Right atrium auricular region (tissue), 2 donors: ENCODE measurements at places on chromosomes 6 and 20.
A peak's percentile ranks its signal among the peaks of the same experiment; 100 is the strongest.

- DNase-seq, result no peak
Measured at GRCh38 chr6:90460051-90460450, 126.8 kb downstream of the MAP3K7 start.

GRCh38 chr20:58297394-58297793 lies 12.1 kb upstream of the RAB22A start:
- DNase-seq, result no peak

DNA sequence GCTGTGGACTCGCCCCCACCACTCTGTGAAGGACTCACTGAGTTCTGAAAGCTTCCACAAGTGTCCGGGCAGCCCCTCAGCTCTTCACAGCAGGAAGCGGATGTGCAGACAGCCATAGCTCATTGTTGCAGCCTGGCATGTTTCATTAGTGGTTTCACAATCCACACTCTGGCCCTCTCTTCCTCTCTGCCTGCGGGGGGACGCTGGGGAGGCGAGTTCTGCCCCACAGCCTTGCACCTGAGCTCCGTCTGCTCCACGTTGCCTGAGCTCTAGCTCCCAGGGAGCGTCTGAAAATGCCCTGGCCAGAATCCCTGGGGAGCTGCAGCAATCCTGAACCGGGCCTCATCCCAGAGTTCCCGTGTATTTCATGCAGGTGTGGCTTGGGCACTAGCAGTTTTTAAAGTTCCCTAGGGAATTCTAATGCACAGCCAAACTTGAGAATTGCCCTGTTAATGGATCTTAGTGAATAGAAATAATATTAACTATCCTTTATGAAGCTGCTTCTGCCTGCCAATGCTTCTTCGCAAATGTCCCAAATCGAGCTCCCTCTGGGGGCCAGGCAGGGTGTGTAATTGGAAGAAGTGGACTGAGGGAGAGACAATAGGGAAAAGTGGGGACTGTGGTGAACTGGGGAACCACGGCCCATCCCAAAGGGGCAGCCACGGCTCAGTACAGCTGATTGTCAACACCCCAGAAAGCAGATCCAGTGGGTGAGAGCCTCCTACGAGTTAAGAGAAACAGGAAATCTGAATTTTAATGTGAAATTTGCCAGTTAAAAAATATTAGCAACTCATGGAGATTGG lies 51.5 kb downstream of the CTCFL start:
- no peak for DNase-seq

GRCh38 chr6:89970609-89971337 lies 76.5 kb downstream of the GJA10 start:
- no peak for DNase-seq

GRCh38 chr20:24779946-24780345 lies 169.1 kb upstream of the CST7 start:
- no peak for DNase-seq

- no peak for DNase-seq
Measured at GRCh38 chr20:37902504-37903313, at the start of gene VSTM2L. VSTM2L (plus strand) TSS chr20:37903127; CDS start chr20:37903351, 224 bp downstream.

- no peak for DNase-seq
Measured at GRCh38 chr6:162372106-162372505, 355.5 kb downstream of the PRKN start.

GRCh38 chr20:4729265-4729664 lies 7.6 kb downstream of the PRND start:
- DNase-seq, result no peak

DNA sequence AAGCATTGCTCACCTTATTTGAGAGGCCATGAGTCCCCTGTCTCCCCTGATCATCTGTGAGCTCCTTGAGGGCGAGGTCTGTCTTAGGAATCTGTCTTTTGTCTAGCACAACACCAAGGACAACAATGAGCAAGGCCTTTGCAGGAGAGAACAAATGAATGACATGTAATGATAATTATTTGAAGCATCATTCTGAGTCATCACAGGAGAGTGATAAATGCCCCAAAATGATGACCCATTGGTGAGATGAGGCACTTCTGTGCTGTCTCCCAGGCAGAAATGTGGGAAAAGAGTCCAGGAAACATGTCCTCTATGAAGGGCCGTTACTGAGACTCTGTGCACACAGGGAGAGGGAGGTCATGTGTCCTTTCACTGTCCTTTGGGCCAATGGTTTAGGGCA lies 105.2 kb upstream of the LRFN2 start:
- DNase-seq, result no peak

DNA sequence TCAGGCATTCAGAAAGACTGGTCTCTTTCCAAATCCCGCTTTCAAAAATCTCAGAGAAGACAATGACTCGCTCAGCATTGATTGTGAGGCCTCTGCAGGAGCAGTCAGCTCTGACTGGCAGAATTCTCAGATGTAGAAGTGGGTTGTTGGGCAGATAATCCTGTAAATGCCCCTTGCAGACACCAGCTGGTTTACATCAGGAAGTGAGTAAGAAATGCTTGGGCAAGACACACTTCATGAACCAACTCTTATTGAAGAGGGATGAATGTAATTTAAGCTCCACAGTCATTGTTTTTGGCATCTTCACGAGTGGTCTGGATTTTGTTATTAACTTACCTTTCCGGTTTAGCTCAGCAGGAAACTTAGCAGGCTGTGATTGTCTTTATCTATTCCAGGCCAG lies 166.6 kb downstream of the PLCB4 start:
- DNase-seq, result no peak

DNA sequence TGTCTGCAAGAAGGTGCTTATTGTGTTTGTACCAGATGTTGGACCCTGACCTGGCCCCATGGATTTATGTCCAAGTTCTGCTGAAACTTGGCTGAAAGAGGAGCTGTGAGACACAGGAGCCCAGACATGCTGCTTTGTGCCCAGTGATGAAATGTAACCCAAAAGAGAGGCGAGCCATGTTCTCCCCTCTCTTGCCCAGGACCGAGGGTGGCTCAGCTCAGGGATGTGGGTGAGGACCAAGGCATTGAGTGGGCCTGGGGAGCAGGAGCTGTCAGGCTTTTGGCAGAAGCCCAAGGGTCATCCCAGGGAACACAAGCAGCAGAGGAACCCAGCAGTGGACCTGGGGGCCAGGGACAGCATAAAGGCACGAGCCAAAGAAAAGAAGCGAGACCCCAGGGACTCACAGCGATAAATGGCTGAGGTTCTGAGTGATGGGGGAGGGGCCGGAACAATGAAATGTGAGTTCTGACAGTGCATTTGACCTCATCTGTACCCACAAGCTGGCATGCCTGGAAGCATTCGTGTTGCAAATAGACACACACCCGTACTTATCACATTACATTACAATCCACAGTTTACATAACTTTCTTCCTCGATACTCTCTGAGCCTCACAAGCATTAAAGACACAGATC lies 363.4 kb upstream of the JARID2 start:
- DNase-seq, result no peak

DNA sequence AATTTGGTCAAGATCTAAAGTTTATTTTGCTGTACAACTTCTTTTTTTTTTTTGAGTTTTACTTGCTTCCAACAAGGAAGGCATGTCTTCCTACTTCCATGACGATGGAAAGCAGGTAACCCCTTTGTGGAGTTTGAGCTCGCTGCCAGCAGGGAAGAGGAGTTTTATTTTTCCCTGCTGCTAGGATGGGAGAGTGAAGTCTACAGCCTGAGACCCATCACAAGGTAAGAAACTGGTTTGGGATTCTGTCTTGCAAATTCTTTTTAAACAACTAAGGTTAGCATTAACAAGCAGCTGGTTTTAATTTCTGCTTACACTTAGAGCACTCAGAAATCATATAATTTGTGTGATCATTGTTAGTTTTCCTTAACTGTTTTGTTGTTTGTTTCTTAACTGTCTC lies 108.0 kb upstream of the MAP3K4 start:
- DNase-seq, result no peak

DNA sequence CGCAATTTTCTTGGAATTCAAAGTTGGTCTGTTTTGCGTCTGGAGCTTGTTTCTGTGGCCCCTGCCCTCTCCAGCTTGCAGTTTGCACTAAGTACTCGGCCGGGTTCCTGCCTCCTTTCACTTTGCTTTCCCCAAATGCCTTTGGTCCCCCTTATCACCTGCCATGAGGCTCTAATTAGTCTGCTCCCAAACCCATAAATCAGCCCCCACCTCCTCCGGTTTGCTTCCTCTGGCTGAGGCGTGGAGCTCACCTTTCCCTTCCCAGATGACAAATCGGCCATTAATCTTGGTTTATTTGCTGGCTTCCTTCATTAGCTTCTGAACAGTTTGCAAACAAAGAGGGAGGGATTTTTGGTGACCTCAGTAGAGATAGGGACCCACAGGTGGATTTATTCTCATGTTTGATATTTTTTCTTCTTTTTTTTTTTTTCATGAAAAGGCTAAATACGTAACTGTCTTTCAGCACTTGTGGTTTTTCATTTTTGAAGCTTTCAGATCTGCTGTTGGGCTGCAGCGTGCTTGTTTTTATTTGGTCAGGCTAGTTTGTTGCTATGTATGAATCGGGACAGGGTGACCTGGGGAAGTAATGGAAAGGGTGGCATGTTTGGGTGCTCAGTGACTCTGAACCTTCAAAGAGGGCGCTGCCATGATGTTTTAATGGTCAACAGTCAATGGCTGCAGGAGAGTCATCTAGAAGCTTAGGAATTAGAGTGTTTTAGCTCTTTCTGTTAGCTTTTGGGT lies 121.7 kb upstream of the JAG1 start:
- no peak for DNase-seq

GRCh38 chr20:18310051-18310450 lies 21.7 kb downstream of the ZNF133 start:
- no peak for DNase-seq

DNA sequence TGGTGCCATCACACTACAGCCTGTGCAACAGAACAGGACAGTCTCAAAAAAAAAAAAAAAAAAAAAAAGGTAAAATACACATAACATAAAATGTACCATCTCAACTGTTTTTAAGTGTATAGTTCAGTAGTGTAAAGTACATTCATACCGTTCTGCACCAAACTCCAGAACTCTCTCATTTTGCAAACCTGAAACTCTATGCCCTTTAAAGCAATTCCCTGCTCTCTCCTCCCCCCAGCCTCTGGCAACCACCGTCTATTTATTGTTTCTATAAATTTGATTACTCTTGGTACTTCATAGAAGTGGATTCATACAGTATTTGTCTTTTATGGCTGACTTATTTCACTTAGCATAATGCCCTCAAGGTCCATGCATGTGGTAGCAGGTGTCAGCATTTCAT lies 12.9 kb downstream of the RIPOR2 start:
- no peak for DNase-seq

- no peak for DNase-seq
Measured at GRCh38 chr6:110629153-110629552, 152.7 kb upstream of the SLC22A16 start.

DNA sequence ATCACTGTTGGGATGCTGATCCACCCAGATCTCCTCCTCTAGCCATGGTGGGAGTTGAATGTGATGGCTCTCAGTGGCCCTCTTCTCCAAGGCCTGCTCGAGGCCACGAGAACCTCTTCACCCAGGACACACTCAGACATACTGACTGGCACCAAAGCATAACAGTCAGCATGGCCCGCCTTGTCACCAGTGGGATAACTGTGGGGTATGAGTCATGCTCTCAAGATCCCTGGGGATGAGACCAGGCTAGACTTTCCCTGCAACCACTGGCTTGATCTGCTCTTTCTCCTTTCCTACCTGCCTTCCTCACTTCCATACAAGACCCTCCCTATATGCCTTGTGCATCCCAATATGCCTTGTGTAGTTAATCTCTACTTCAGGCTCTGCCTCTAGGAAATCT lies 66.8 kb downstream of the RIN2 start:
- DNase-seq, result no peak

- DNase-seq, result peak; percentile 80
Measured at GRCh38 chr6:2127484-2127911, 117.9 kb downstream of the GMDS start.

DNA sequence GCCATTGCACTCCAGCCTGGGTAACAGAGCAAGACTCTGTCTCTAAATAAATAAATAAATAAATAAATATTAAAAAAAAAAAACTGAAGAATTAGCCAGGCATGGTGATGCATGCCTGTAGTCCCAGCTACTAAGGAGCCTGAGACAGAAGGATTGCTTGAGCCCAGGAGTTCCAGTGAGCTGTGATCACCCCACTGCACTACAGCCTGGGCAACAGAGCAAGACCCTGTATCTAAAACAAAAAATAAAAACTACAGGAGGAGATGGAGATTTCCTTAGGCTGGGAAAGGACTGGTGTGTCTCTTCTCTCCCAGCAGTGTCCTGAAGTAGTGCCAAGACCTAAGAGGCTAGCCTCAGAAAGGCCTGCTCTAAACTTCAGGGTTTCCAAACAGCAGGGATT lies 8.1 kb upstream of the GTF3C6 start:
- no peak for DNase-seq

- no peak for DNase-seq
Measured at GRCh38 chr6:39881851-39882530, 52.3 kb downstream of the MOCS1 start.

DNA sequence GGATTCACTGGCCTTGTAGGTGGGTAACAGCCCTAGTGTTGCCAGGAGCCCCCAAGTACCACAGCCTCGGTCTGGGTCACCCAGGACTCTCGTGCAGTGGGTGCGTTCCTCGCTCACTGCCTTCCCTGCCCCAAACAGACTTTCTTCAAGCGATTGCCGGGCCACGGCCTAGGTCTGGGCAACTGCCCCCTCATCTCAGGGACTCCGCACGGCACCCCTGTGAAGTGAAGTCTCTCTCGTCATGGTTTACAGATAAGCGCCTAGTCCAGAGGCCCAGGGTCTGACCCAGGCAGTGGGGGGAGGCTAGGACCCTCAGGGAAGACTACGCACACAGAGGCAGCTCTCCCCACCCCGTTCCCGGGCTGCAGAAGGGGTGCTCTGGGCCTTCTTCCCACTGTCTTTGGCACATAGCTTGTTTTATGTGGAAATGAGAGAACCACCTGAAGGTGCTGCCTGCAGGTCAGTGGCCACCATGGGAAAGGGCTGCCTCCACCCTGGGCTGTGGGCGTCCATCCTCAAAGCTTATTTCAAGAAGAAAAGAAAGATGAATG lies 220.8 kb downstream of the ERMARD start:
- no peak for DNase-seq

GRCh38 chr6:12097791-12098190 lies 85.7 kb downstream of the HIVEP1 start:
- no peak for DNase-seq

- no peak for DNase-seq
Measured at GRCh38 chr6:128725271-128726233, 157.4 kb upstream of the LAMA2 start.

DNA sequence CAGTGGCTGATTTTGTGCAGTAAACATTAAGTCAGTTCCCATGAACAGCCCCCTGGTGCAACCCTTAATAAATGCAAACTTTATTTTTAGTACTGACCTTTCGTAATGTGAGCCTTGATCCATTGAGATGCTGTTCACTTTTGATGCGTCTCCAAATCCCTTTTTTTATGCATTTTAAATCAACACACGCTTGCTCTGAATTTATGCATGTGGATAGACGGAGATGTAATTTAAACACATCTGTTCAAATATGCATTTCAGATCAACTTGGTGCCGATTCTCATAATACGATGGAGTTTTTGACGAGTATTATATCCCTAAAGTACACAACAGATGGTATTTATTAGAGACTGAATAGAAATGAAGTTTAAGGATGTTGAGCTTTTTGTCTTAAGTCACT lies 505.7 kb downstream of the CDKAL1 start:
- no peak for DNase-seq

DNA sequence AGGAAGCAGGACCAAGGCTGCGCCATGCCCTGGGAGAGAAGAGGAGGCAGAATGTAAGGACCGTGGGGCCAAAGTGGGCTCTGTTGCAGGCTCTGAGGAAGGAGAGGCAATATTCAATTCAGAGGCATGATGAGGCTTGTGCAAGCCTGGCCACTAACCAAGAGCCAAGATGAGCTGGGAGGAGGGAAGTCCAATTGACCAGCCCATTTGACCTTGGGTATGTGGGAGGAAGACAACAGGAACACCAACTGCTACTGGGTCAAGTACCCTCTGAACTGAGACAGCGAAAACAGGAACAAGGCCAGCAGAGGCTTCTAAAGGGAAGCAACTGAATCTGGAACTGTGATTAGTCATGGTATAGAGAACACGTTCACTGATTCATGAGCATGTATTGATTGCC lies 779.6 kb downstream of the MAFB start:
- DNase-seq, result no peak
